ENCODE measurements at places on chromosomes 3 and 15. TPM values are rescaled to one million over a fixed set of nuclear protein-coding genes. Genes with fewer than 3 reads are reported as not detected.

GRCh38 chr3:49029563-49029884 lies 326 bp upstream of the IMPDH2 start:
- DNase-seq, result no peak

DNA sequence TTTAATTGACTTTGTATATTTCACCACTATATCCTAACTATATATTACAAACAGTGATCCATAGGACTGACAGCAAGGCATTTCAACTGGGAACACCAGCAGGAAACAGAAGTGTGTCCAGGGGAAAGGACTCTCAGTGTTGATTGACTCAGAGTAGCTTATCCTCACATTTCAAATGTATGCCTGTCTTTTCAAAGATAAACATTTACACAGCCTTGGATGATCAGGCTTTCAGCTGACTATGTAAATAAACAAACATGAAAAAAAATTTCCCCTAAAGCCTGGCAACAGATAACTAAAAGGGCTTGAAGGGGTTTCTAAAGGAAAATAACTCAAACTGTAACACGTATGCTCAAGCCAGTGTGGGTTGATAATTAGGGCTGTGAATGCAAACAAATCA lies 321.8 kb downstream of the TBC1D5 start:
- DNase-seq, result no peak

- no peak for DNase-seq
These were observed 101.2 kb upstream of the ETV5 start for GRCh38 chr3:186209810-186210752.

DNA sequence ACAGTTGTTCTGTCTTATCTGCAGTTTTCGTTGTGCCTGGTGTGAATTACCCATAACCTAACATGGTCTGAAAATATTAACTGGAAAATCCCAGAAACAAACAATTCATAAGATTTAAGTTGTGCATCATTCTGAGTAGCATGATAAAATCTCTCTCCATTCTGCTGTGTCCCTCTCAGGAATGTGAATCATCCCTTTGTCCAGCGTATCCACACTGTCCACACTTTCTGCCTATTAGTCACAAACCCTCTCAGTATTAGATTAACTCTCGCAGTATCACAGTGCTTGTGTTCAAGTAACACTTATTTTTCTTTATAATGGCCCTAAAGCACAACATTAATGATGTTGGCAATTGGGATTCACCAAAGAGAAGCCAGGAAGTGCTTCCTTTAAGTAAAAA lies 203.2 kb downstream of the CGGBP1 start:
- no peak for DNase-seq

DNA sequence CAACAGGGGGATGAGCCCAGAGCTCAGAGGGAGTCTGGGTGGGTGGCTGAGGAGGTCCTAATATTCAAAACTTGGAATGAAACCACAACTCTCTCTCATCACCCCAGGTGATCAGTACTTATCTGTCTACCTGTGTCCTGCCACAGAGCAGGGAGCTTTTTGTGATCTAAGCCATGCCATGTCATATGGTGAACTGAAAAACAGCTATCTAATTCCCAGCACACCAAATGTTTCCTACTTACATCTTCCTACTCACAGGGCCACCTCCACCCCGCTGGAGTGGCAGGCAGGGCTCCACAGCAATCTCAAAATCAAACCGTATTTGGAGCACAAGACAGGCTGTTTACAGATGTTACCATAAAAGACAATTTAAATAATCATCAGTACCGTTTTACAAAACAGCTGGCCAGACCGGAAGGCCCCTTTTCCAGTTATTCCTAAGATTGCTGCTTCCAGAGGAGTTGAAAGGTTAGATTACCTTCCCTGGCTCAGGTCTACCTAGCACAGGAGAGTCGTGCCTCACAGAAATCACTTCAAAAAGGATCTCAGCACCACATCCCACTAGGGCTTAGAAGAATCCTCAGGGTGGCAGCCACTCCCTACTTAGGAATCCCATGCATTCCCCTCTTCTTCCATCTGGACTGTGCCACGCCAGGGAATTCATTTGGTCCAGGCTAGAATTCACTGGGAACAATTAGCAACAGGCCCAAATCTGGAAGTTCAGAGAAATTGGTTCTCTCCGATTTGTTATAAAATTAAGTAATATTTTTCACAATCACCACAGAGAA lies 226.6 kb upstream of the IL12A start:
- no peak for DNase-seq

DNA sequence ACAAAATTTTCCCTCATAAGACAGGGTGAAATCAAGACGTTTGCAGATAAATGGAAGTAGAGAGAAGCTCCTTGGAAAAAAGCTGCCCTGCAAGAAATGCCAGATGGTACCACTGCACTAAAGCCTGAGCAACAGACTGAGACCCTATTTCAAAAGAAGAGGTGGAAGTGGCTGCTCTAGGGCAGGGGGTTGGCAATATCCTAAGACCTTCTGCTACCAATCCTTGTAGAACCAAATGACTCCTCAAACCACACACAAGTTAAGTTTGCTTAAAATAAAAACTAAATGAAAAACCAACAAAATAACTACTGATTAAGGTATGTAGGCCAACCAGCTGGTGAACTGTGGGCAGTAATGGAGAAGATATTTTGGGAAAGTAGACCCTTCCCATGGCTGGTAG lies 21.3 kb downstream of the RAB43 start:
- DNase-seq, result no peak

DNA sequence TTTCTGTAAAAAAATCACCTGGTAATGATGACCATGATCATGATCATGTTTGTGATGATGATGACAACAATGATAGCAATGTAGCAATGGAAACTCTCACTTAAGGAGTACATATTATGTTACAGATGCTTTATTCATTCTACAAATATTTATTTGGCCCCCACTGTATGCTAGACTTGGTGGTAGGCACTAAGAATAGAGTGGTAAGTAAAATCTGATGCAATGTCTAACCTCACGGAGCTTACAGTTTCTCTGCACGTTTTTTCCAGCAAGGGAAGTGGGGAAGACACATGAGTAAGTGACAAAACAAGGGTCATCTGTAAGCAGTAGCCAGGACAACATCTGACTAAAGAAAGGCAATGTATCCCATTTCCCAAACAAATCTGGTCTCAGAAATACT lies 199.4 kb upstream of the MRPL3 start:
- DNase-seq, result no peak

- DNase-seq, result no peak
These were observed 668.7 kb downstream of the OTOL1 start for GRCh38 chr3:162165346-162165745.

GRCh38 chr3:196270499-196270898 lies 17.0 kb downstream of the PCYT1A start:
- no peak for DNase-seq

CHRNB4 gene
- not detected for total RNA-seq

STRIT1 gene
- total RNA-seq, result not detected

ZNF860 gene
- 0.11 TPM for total RNA-seq
